ENCODE measurements at places on chromosomes 3 and 15.

DNA sequence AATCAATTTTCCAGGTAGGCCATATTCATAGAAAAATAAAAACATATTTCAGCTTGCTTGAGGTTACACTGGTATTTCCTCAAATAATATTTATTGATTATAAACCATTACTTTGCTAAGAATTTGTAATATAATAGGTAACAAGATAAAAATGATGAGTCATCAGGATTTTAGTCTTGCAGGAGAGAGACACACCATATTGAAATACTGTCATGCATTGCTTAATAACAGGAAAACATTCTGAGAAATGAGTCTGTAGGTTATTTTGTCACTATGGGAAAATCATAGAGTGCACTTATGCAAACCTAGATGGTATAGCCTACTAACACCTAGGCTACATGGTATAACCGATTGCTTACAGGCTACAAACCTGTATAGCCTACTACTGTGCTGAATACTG, 990.5 kb downstream of the OTOL1 start:
- DNase-seq = no peak

- no peak for DNase-seq
These were observed 52.4 kb upstream of the GNB4 start for GRCh38 chr3:179503640-179504039.

- DNase-seq = peak; percentile 22
These were observed 11.4 kb upstream of the C3orf22 start for GRCh38 chr3:126570103-126570541.

GRCh38 chr15:58473724-58474123, 41.9 kb downstream of the LIPC start:
- DNase-seq = no peak

GRCh38 chr3:30893678-30894325, 659 bp downstream of the GADL1 start:
- DNase-seq = no peak

GRCh38 chr3:183637106-183637486, 1.7 kb downstream of the KLHL24 start:
- no peak for DNase-seq

DNA sequence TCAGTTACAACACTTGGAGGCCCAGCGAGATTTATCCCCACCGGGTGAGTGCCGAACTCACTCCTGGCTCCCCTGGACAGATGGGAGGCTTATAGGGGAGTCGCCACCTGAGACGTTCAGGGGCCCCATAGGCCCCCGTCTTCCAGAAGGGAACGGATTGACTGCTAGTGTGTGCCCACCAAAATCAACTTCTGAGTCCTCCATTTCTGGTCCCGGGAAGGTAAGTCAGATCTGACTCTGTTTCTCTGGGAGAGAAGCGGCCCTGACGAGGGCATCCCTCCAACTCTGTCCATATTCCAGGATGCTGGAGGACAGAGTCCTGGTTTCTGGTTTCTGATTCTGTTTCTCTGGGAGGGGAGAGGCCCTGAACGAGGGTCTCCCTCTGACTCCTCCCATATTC, 44.3 kb downstream of the ZBTB11 start:
- DNase-seq = no peak

All from GM23338 (cell line).